ENCODE measurements at places on chromosomes 5 and 9. TPM values are rescaled to one million over a fixed set of nuclear protein-coding genes. Genes with fewer than 3 reads are reported as not detected.

- H3K27ac ChIP-seq: no peak overlapping the region
- H3K27me3 ChIP-seq: peaks cover 16% of the 10 kb centered on the region
- DNase-seq: no peak
- no peak overlapping the region for H3K4me3 ChIP-seq
Measured at GRCh38 chr5:39207345-39208045, 11.9 kb downstream of the FYB1 start.

DNA sequence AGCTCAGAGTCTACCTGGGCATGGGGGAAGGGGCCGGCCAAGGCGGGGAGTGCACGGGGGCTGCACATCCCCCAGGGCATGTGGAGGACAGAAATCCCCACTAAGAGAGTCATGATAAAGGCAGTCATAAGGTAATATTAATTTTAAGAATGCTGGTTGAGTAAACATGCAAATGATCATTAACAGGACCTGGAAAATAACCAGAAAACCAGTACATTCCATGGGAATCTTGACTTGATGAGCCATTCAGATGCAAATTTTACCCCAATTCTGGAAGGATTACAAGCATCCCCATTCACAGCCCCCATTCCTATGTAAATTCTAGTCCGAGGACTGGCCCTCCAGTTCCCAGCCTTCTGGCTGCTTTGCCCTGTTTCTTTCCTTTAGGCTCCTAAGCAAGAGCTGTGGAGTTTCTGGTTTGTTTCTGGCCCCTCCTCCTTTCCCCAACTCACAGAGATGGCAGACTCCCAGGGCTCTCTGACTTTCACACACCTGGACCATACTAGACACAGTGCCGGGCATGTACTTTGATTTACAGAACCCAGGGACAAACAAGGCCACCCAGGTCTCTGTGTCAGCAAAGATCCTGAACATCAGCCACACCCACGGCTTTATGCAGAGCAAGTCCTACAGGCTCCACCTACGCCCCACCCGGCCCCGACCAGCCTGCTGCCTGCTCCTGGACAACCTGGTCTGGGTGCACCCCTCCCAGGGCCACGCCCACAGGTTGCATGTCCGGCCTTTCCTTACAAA, 62.7 kb downstream of the SEMA4D start:
- peaks cover 22% of the 10 kb centered on the region for H3K4me1 ChIP-seq
- H3K27ac ChIP-seq: no peak overlapping the region
- no peak for DNase-seq

DNA sequence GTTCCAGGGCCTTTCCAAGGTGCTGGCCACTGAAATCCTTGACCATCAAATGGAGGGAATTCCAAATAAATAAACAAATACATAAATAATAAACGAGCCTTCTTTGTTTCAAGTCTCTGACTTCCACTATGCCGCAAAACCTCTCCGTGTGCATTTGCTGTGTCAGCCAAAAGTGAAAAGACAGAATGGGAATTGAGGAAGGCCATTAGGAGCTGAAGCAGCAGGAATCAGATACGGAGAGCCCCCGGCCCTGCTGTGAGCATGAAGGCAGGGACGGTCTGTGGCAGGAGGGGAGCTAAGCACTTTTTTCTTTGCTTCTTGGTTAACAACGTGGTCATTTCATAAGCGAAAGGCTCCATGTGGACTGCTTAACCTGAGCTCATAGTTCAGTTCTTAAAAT, 26.1 kb downstream of the PLPPR1 start:
- H3K4me3 ChIP-seq: no peak overlapping the region
- no peaks in the 10 kb centered on the region for H3K36me3 ChIP-seq
- no peaks in the 10 kb centered on the region for H3K27me3 ChIP-seq
- no peaks in the 10 kb centered on the region for H3K4me1 ChIP-seq

DNA sequence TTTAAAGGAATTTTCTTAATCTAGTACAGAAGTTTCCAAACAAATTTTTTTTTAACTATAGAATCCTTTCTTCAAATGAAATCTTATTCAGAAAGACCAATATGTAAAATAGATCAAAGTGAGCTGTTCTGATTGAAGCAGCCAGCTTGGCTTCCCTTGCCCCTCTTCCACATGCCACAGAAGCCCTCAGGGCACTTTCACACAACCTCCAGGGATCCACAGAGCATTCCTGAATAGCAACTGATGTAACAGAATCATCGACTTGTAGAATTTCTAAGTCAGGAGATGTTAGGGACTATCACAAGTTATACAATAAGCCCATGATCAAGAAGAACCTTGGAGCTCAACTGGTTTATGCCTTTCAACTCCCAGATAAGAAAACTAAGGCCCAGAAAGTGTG, 427.8 kb upstream of the C9orf72 start:
- no peak overlapping the region for H3K27ac ChIP-seq
- H3K36me3 ChIP-seq: no peaks in the 10 kb centered on the region
- no peak for DNase-seq
- no peaks in the 10 kb centered on the region for H3K27me3 ChIP-seq

GRCh38 chr5:139100825-139101224, 97.3 kb downstream of the SIL1 start:
- H3K4me1 ChIP-seq: peaks cover 24% of the 10 kb centered on the region
- H3K27me3 ChIP-seq: no peaks in the 10 kb centered on the region
- H3K4me3 ChIP-seq: no peak overlapping the region
- peaks cover 4% of the 10 kb centered on the region for H3K36me3 ChIP-seq
- no peak overlapping the region for H3K27ac ChIP-seq

The MEGF10 gene
- 0.47 TPM for total RNA-seq

Data from left ventricle myocardium inferior (tissue), 1 donor.